ENCODE measurements at places on chromosomes 1 and 21. TPM values are rescaled to one million over a fixed set of nuclear protein-coding genes. Genes with fewer than 3 reads are reported as not detected.

UHMK1 gene
- 24.7 TPM for total RNA-seq

GRCh38 chr1:43703836-43704235 lies 3.5 kb upstream of the ST3GAL3 start:
- DNase-seq = no peak

GRCh38 chr1:209674957-209675564 lies at the start of gene G0S2:
Gene G0S2, plus strand, starts transcription at chr1:209675412. Its CDS starts 273 bp downstream, at chr1:209675685.
- DNase-seq = peak; percentile 95

GRCh38 chr1:107171333-107171732 lies 30.5 kb downstream of the NTNG1 start:
- no peak for DNase-seq

- no peak for DNase-seq
Observed at GRCh38 chr1:222991908-222992307, 151.1 kb downstream of the TLR5 start.

DNA sequence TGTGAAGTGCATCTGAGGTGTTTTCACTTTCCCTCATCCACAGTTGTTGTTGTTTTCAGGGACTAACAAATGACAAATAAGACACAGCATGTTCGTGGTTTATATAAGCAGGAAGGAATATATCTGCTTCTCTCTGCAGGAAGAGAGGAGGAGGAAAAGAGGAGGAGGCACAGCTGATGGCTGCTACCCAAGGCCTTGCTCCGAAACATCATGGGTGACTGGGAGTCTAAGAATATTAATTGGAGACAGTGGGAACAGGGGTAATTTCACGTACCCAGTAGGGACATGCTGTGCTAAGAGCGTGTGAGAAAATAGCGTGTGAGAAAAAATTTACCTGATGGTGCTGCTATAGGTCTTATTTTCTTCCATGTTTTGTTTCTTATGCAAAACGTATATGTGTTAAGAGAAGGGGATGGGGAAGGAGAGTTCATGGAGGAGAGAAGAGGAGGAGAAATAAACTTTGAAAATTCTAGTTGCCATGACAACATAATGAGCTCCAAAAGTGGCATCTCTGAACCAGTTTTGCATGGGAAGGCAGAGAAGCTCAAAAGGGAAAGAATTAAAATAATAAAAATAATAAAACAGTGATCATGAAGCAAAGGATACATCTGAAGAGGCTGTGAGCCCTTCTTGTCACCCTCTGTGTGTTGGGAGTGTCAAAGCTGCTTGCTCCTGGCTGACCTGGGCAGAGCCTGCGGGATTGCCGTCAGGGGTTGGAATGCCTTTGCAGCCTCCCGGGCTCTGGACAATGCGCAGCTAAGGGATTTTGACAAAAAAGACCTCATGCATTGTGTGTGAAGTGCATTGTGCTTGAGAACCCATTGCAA lies 192.0 kb downstream of the CACNA1E start:
- no peak for DNase-seq

DNA sequence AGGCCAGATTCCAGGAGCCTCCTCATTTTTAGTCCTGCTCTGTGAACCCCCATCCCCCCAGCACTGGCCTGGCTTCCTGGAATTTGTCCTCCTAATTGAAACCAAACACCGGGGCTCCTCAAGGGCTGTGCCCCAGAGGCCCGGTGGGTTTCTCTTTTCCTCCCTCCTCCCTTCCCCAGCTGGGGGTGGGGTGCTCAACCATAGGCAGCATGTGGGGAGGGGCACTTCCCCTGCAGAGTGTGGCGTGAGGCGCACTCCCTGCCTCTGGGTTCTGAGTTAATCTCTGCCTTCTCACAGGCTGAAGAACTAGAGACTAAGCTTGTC lies 67.5 kb upstream of the ACOT11 start:
- no peak for DNase-seq

GRCh38 chr1:165633614-165634013 lies 2.6 kb downstream of the MGST3 start:
- no peak for DNase-seq

USP48 gene
- 41.3 TPM for total RNA-seq

PROK1 gene
- total RNA-seq = 0.46 TPM

All from cardiac septum (tissue), 1 donor.